ENCODE measurements at places on chromosomes 7 and 10.

- DNase-seq = peak; percentile 39
These were observed 48.2 kb upstream of the NFKB2 start for GRCh38 chr10:102347236-102347828.

GRCh38 chr10:113585949-113586348 is 33.1 kb downstream of the HABP2 start:
- no peak for DNase-seq

- DNase-seq = no peak
These were observed 763.3 kb downstream of the SORCS1 start for GRCh38 chr10:106401161-106401560.

GRCh38 chr7:2639181-2639681 is 7.4 kb downstream of the TTYH3 start:
- no peak for DNase-seq

DNA sequence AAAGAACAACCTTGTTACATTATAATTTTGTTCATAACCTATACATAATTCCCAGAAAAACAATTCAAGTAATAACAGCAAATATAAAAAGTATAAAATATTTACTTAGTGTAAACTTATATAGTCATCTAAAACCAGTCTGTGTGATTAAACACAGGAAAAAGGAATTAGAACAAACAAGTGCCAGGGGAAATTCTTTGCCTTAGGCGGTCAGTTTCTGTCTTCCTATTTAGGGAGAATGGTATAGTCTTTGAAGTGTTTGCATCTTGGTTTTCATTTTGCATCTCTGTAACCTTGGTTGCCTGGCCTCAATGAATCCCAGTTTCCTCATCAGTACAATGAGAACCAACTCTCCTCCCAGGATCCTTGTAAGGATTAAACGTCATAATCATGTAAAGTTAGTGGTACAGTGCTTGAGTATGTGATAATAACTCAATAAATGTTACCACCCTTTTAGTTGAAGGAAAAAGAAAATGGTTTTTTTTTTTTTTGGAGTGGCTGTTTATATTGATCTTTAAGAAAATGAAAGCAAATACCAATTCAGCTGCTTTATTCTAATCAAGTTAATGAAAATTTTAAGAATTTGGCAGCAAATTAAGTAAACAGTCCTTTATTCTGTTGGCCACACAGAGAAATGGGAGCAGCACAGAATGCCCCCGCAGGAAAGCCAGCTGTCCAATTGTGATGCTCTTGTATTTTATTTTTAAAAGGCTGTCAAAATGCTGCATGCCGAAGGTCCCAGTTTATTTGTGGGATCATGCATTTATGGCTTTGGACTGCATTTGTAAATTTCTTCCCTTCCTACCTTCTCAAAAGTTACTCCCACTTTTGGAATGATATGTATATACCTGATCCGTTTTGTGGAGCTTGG is 61.8 kb downstream of the SHH start:
- no peak for DNase-seq

DNA sequence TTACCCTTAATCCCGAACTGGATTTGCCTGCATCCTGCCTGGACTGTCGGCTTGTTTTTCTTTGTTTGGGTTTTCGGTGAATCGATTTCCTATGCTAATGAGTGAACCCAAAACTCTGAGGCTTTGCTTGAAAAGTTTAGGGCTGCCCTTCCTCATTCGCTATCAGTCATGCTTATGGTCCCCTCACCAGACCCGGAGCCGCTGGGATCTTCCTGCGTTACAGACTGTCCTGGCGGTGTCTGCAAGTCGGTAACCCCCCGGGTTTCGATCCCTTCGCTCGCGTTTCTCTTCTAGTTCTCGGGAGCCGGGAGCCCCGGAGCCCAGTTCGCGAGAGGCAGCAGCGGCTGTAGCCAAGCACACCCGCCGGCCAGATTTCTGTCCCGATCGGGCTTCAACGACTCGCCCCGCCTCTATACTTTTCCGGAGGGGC is 2.2 kb downstream of the EMX2 start:
- no peak for DNase-seq

DNA sequence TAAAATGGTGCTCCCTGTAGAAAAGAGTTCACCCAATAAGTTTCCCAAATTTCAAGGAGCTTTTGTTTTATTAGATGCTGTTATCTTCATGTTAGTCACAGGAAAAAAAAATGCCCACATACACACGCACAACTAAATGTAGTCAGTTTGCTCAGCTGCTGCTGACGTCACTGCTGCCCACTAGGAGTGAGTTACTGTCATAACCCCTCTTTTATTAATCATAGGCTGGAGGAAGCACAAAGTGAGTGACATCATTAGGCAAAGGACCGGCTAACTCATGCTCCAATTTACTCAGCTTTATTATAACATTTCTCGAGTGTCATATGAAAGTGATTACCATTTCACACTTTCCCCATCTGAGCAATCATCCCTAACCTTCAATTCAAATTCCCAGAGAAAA is 6.7 kb upstream of the INHBA start:
- no peak for DNase-seq

DNA sequence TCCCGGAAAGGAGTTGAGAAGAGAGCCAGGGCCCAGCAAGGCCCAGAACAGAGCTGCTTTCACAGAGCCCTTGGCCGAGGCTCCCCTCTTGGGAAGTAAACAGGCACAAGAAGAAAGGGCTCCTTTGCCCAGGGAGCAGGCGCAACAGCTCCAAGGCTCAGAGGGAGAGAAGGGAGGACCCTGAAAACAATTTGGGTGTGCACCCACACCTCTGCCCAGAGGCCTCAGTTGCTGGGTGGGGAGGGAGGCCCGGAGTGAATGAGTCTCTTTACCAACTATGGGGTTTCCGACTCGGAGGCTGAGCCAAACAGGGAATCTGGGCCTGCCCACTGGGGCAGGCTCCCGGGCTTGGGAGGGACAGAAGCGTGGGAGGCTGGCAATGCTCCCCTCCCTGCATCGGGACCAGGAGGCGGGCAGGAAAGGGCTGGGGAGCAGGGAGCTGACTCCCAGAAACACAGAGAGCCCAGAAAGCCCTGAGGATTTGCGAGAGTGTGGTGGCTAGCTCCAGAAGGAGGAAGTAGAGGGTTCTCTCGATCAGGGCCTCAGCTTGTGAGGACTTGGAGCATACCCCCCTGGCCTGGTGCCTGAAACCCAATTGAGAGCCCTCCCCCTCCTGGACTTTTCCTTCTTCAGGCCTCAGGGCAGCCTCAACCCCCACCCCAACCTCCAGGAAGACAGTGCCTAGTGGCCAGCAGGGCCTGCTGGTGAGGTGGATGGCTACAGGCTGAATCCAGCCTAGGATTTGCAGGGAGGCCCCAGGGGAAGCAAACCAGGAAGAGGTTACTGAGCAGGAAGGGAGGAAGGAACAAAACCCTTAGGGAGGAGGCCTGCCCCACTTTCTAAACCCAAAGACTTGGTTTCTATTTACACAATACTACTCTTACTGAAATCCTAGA is 6.2 kb downstream of the C10orf105 start:
- peak; percentile 81 for DNase-seq

GRCh38 chr7:2104107-2104710 is 128.5 kb downstream of the MAD1L1 start:
- DNase-seq = peak; percentile 84

- no peak for DNase-seq
These were observed 905.6 kb upstream of the GHITM start for GRCh38 chr10:83233691-83234090.

- DNase-seq = no peak
These were observed 32.4 kb upstream of the HSPA12A start for GRCh38 chr10:116774728-116775151.

GRCh38 chr7:18469316-18469715 is 26.2 kb upstream of the HDAC9 start:
- no peak for DNase-seq

- DNase-seq = no peak
These were observed 231.4 kb downstream of the GRID1 start for GRCh38 chr10:86135191-86135590.

- DNase-seq = no peak
These were observed 494.2 kb upstream of the GALNT17 start for GRCh38 chr7:70637726-70638125.

DNA sequence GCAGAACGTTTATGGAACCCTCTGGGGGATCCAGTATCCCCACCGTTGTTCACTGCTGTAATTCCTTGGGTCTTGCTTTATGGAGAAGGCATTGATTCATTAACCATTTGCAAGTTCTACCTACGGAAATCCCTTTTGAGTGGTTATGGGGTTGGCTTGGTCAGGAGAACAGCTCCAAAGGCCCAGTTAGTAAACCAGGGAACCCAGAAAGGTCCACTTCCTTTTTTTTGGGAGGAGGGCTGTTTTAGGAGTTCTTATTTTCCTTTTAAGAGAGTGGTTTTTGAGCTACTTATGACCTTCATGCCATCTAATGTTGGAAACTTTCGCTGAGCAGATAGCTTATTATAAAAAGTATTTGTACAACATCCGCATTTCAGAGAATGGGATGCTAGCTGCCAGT is 1.3 kb downstream of the POR start:
- no peak for DNase-seq

- peak; percentile 71 for DNase-seq
These were observed 843 bp upstream of the GATA3 start for GRCh38 chr10:8053446-8054243.

DNA sequence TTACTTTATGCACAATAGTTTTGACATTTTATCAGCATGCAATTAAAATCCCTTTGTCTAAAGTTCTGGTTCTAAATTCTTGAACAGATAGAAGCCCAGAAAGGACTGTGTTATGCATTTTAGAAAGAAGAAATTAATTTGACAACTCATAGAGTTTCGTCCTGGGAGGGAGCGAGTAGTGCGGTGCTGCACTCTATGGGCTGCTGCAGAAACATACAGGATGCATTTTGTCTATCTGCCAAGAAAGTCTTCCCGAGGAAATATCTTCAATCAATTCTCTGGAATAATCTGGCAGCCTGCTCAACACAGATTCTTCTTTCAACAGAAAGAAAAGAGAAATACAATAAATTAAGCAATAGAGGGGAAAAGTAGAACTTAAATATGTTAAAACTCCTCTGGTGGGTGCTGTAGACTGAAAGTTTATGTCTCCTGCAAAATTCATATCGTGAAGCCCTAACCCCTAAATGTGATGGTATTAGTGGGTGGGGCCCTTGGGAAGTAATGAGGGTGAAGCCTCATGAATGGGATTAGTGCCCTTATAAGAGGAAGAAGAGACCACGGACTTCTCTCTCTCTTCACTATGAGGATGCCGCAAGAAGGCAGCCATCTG is 39.0 kb upstream of the IFRD1 start:
- peak; percentile 54 for DNase-seq

DNA sequence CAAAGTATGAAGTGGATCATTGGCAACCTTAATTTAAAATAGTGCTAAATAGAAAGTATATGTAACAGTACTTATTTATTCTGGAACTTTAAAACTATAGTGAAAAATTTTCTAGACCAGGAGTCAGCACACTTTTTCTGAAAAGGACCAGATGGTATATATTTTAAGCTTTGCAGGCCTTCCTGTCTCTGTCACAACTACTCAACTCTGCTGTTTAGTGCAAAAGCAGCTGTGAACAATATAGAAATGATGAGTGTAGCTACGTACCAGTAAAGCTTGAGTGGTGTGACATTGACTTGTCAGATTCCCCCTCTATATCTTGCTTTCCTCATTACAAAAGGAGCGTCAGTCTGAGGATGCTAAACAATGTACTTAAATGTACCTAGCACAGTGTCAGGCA is 88.1 kb upstream of the IGFBP3 start:
- DNase-seq = peak; percentile 7

- peak; percentile 66 for DNase-seq
These were observed 97.7 kb upstream of the EFCAB10 start for GRCh38 chr7:105678811-105679495.

DNA sequence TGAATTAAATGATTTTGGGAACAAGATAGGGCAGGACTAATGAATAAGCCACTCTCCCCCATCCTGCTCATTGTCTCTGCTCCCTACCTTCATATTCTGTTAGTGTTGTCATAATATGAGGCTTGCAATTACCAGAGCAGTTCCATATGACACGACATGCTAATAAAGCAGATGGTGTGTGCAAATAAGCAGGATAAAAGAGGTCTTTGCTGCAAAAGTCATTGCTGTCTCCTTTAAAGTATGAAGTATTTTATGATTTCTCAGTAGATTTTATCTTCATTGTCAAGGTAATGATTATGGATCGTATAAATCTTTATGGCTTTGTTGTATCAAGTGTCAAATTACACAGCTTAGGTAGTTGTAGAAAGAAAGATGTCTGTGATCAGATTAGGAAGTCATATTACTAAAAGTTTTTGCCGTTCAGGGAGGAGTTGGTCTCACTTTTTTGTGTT is 114.8 kb downstream of the SDK1 start:
- no peak for DNase-seq

DNA sequence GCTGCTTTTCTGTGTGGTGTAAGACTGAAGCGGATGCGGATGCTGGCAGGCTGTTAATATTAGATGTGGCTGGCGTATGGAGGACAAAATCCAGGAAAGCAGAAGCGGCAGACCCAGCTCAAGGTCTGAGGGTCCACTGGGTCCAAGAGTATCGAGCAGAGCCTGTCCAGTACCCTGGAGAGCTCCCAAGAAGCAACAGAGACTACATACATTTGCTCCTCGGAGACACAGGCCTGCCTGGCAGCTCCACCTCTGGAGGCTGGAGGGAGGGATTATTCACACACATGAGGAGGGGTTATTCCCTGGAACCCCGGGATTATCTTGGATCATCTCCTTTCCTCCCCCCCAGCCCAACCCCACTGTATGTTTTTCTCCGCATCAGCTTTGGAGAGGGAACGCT is 31.3 kb upstream of the LOXL4 start:
- DNase-seq = no peak

- no peak for DNase-seq
These were observed 1014.5 kb upstream of the LRRTM3 start for GRCh38 chr10:65911151-65911835.

DNA sequence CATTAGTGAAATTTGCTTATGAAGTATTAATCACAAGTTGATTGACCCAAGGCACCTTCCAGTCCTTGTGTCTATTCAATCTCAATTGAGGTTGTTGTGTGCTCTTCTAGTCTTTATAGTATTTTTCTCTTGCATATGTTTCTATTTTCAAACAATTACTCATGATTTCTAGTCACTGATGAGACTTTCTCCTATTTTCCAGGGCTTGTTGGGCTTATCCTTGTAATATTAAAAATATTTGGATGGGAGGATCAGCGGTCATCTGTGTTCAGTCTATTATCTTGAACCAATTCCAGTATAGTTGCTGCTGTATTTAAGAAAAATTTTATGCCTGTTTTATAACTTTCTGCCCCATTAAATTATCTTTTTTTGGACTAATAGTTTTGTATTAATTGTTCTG is 154.4 kb downstream of the PTEN start:
- peak; percentile 12 for DNase-seq

GRCh38 chr7:106568002-106568679 is 92.8 kb downstream of the CCDC71L start:
- DNase-seq = no peak

DNA sequence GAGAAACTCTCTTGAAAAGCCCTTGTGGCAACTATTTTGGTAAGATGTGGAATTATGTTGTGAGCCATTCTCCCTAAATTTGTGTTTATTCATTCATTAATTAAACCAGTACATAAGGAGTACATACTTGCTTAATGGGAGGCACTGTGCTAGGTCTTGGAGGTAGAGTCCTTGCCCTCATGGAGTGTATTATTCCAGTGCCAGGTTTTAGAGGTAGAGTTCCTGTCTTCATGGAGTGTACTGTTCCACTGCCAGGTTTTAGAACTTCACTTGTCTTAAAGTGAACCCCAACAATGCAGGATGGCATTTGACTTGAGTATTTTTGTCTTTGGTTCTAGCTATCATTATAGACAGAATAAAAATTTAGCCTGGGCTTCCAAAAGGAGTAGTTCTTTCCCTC is 8.8 kb downstream of the MXI1 start:
- DNase-seq = no peak
